Left renal pelvis (tissue), 4 donors: ENCODE measurements at places on chromosomes 1 and 21.

- DNase-seq: peak; percentile 46
These were observed 49.7 kb downstream of the RASSF5 start for GRCh38 chr1:206556750-206557635.

DNA sequence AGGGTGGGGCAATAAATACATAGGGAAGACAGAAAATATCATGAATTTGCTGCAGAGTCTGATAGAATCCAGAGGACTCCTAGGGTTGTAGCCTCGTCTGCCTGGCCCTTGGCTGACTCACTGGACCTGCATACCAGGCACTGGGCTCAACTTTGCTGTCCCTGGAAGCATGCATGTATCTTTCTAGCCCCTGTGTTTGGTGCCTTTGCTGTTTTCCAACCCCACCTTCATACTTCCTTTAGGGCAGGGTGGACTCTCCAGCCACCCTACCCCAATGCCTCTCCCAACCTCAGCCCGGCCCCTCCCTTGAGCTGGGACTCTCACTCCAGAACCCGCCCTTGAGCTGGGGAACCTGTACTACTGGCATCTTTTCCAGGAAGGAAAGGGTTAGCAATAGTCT lies 1.2 kb downstream of the RAB25 start:
- no peak for DNase-seq

DNA sequence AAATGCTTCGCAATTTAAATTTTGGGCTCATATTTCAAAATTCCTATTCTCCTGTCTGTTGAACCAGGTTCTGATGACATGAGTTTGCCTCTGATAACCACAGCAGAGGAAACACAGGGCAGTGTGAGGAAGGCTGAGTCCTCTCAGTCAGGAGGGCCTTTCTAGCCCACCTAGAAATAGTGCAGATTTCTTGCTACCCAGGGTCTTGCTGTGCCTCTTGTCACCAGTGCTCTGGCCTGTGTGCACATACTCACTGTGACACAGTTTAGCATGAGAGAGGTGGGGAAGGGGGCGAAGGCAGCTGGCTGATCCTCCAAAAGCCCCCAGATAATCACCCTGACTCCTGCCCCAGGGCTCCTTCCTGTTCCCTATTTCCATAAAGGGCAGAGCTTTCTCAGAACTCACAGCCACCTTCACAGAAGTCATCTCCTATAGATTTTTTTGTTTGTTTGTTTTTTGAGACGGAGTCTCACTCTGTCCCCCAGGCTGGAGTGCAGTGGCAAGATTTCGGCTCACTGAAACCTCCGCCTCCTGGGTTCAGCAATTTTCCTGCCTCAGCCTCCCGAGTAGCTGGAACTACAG lies 23.7 kb downstream of the ERRFI1 start:
- no peak for DNase-seq

GRCh38 chr1:223297800-223298199 lies 66.2 kb downstream of the SUSD4 start:
- DNase-seq: no peak

GRCh38 chr1:163093169-163093568 lies 24.0 kb downstream of the RGS4 start:
- no peak for DNase-seq

GRCh38 chr1:213303286-213303685 lies 252.2 kb downstream of the RPS6KC1 start:
- no peak for DNase-seq

DNA sequence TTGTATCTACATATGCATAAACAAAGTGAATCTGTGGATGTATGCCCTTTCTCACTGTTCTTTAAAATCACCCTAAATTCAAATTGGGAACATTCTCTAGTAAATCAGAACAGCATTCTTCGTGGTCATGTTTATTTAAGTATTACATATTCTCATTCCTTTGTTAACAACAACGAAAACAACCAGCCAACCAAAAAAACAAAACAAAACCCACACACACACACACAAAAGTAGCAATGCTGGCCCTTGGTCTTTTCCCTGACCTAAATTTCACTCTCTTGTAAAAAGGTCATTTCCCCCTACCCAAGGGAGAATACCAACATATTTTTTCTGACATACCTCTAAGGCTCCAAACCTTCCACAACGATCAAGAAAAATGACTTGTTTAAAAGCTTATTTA lies 102.6 kb downstream of the NRIP1 start:
- DNase-seq: no peak

DNA sequence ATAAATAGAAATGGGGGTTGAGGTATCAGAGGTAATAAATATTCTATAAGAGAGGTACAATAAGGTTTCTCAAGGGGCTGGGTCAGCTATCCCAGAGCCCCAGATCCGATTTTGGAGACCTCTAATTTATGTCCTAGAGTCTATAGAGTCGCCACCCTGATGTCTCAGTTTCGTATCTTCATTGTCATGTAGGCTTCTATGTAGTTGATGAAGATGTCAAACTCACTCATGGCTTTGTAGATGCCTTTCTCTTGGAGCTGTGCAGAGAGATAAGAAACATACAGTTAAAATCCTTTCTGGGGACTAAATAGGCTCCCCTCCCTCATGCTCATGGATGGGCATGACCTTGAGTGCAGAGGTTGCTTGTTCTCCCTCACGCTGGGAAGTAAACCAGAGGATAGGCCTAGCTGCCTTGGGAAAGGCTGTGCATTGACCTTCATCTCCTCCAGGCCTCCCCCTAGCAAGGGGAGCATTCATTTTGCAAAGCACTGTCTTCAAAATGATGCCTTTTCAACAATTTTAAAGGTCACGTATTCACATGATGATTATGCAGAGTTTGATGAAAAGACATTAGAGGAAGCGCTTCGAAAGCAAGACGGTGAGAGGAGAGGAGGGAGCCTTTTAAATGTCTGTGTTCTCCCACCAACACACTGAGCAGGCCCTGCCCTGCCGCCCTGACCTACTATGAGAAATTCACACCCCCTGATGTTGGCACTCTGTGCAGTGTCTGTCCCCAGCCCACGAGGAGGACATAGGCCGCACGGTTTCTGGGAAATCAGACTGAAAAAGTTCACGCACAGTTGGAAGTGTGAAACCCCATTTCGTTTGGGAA lies 1.9 kb upstream of the IL19 start:
- DNase-seq: no peak

DNA sequence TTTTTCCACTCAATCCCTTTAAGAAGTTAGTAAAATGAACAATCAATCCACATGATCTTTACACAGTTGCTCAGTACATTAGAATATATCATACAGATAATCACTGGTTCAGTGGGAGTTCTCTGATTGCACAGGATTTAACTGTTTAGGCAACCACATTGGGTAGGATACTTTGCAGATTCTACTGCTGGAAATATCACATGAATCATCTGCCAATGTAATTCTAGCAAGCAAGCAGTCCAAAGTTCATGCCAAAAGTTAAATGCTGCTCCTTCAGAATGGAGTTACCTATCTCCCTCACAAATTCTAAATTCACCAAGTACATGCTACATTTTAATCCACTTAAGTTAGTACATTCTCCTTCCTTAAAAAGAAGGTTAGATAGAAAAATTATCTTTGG lies 52.4 kb downstream of the NEGR1 start:
- DNase-seq: no peak

- DNase-seq: no peak
These were observed at the start of gene CHD5 for GRCh38 chr1:6180268-6180706. CHD5 (minus strand) TSS chr1:6180321; CDS start chr1:6180023, 298 bp downstream.

- no peak for DNase-seq
These were observed at the start of gene IL19 for GRCh38 chr1:206770531-206771337. IL19 (plus strand) TSS chr1:206770773; CDS start chr1:206836663, 65,890 bp downstream.

DNA sequence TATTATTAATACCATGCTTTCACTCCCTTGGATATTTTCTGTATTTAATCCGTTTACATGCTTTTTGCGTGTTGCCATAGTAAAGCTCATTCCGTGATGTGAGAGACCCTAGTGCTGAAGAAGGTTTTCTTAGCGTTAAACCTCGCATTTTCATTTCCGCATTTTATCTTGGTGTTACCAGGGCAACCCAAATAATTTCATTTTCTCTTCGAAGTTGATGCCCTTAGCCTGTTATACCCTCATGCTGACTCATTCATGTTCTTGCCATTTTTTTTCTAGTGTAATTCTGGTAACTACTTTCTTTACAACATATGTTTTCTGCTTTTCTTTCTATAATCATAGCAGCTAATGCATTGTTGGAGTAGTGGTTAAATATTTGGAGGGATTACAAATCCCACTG lies 37.2 kb downstream of the LRRC8C start:
- DNase-seq: no peak

DNA sequence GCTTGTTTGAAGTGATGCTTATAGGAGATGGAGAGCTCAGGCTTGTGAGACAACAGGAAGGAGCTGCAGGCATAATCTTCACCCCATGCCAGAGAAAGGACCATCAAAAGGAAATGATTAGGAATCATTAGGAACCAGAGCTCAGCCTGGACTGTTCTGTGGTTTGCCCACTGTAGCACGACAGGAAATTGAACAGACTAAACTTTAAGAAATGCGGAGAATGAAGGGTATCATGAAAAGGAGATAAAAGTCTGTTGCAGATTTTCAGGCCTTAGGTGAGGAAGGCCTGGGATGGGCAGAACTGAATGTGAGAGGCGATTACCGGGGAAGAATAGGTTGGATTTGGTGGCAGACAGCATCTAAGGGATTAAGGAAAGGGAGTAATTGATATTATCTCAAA lies 292.0 kb upstream of the PLXNA2 start:
- no peak for DNase-seq

- no peak for DNase-seq
These were observed 27.0 kb upstream of the PRELP start for GRCh38 chr1:203448521-203449061.

GRCh38 chr1:172673761-172674160 lies 14.9 kb downstream of the FASLG start:
- DNase-seq: no peak

DNA sequence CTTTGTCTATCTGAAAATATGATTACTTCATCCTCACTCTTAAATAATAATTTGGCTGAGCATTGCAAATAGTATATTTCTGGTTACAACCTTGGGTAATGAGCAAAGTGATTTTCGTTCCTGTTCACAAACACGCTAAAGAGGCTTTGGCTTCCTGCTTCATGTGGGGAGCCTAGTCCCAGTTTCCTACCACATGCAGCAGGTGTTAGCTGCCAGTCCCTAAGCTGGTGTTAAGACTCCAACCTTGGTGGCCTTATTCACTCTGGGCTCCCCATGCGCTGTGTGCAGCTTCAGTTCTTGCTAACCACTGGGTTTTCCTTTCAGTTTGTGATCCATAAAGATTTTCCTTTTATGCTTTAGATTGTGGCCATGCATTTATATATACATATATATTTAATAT lies 56.7 kb upstream of the BARHL2 start:
- DNase-seq: no peak

GRCh38 chr1:29688471-29689365 lies 452.4 kb downstream of the PTPRU start:
- DNase-seq: no peak

DNA sequence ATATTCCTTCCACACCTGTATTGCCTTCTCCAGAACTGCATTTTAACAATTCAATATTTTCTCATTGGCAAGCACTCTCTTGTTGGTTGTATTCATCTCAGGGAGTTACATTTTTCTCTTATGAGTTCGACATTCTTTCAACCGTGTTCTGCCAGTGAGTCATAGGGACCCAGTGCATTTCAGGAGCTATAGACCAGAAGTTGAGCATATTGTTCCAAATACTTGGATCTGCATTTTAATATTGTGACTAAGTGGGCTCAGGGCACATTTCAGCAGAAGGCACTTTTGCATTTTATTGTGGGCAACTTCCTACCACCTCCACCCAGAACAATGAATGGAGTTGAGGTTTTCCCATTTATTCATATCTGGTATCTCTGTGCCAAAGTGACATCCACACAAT lies 132.8 kb downstream of the TNFSF18 start:
- DNase-seq: no peak

DNA sequence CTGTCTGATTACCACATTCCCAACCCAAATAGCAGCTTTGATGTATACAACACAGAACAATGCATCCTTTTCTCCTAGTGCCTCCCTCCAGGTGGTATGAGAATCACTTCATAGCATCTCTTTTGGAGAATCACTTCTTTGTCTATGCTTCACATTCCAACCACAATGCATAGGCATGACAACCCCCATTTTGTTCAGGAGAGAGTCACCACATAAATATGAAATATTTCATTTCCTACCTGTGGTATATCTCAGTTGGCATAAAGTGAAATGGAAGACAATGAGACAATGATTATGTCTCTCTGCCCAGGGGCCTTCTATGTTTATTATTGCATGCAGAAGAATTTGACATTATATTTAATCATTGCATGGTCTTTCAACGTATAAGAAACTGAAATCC lies 112.2 kb downstream of the BRINP2 start:
- no peak for DNase-seq
